ENCODE measurements at places on chromosomes 13 and 19. TPM values are rescaled to one million over a fixed set of nuclear protein-coding genes. Genes with fewer than 3 reads are reported as not detected.

The SKA3 gene
- polyA plus RNA-seq = 18.5 TPM

The KCNJ14 gene
- polyA plus RNA-seq = 1.1 TPM

The TMEM238 gene
- polyA plus RNA-seq = 0.32 TPM

DNA sequence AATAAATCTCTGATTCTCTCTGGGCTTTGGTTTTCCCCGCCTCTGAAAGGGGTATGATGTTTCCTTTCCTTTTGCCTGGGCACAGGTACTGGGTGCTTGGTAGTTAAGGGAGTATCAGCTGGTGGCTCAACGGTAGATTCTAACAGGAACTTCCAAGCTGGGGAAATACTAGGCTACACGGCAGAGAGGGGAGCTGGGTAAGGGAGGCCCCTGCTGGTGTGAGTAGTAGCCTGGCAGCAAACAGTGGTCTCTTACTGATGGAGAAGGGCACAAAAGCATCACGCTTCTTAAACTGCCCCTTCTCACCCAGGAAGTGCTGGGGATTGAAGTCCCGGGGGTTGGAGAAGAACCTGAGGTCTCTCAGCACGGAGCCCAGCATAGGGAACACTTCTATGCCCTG lies 26.9 kb upstream of the CYP2A7 start:
- no peak for DNase-seq

- peak; percentile 51 for DNase-seq
These were observed 27.7 kb upstream of the CYSLTR2 start for GRCh38 chr13:48626077-48626449.

DNA sequence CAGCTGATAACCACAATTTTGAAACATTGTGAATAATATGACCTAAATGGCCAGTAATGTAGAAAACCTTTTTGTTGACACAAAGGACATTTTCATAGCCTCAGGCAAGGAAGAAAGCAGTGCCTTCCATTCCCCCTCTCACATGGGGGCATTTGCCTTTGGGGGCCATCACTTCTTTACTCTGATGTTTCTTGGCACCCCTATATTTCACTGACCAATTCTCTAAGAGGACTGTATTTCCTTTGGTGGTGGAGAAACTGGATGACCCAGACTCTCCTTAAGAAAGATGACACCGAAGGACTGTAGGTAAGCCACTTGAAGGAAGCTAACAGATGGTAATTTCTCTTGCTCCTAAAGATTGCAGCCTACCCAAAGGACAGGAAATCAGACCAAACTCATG lies 254.6 kb downstream of the DCLK1 start:
- DNase-seq = no peak

- no peak for DNase-seq
These were observed 938 bp downstream of the JSRP1 start for GRCh38 chr19:2255112-2255845.

All from left kidney (tissue), 8 donors.